ENCODE measurements at places on chromosomes 2 and 18.

- no peak for DNase-seq
Measured at GRCh38 chr2:113245276-113245711, 33.4 kb downstream of the PAX8 start.

DNA sequence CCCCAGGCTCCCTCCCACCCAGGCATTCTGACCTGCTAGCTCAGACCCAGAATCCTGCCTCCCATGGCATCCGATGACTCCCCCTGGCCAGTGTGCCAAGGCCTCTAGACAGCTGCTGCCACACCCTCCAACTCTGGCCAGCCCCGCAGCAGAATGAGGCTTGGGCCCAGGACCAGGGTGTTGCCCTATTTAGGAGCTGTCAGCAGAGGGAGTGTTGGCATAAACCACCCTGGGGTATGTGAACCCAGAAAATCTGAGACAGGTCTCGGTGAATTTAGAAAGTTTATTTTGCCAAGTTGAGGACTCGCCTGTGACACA, 134.3 kb downstream of the KLHL29 start:
- no peak for DNase-seq

DNA sequence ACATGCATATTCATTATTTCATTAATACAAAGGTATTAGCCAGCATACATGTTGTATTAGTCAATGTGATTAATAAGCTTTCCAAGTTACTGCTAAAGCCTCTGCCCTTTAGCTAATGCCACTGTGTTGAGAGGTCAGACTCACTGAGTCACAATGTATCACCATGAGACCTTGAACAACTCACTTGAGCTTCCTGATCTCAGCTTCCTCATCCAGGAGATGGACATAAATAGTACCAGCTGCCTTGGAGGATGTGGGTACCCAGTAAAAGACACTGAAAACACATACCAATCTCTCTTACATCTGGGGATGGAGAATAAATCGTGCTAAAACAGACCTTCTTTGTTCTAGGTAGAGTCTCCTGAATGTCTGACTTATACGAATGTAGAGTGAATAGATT, 224.6 kb downstream of the EPHA4 start:
- DNase-seq: no peak

- DNase-seq: no peak
Measured at GRCh38 chr2:231926761-231927565, 767 bp upstream of the NPPC start.

DNA sequence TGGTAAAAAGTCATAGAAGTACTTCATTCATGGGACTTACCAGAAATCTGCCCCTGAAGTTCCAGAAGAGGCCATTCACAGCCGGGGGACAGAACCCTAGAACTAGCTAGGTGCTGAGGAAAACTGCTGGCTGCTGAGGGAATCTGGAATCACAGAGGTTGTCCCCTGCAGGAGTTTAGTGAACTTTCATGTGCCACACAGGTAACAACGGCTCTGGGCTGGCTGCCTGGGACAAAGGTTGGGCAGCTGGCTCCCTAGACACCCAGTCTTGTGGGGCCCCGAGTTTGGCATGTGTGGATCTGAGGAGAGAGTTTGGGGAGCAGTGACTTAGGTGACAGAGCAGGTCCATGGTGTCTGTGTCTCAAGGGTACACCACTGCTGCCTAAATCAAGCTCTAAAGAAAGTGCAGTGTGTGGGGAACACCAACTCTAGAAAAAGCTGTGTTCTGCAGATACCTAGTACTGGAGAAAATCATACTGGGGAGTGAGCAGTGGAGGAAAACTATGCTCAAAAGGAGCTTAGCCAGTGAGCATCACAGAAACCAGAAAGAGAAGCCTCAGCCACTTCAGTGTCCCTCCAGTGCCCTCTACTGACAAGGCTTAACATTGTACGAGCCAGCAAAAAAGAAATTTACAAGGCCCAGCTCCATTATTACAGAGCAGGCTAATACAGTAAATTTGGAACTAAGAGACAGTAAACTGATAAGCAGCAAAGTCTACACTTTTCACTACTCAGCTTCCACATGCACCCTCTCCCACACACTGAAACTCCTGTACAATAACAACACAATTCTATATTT, 15.2 kb downstream of the GALNT3 start:
- no peak for DNase-seq

DNA sequence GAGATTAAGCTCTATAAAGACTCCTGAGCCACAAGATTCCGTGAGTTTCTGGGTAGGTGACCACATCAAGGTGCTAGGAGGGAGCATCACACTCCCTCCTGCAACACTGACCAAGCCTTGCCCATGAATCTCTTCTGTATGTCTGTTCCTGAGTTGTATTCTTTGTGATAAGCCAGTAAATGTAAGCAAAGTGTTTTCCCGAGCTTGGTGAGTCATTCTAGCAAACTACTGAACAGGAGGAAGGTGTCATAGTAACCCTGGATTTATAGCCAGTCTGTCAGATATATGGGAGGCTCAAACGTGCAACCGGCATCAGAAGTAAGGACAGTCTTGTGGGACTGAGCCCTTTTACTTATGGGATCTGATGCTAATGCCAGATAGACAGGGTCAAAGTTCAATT, 346.1 kb upstream of the KYNU start:
- no peak for DNase-seq

- DNase-seq: no peak
Measured at GRCh38 chr2:217979151-217979811, 23.5 kb downstream of the TNS1 start.

DNA sequence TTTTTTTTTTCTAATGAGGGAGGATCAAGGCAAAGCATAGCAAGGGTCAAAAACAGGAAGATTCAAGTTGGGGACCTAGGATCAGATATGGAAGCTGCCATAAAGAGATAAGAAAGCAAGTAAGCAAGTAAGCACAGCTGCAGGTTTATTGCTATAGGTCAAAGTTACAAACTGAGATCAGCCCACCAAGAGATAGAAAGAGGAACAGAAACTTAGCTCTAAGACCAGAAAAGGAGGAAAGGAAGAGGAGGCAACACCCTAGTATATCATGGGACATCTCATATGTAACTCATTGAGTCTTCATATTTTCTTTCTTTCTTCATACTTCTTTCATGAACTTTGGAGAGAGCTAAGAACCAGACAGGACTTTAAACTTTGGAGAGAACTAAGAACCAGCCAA, 295.9 kb upstream of the CRIM1 start:
- DNase-seq: no peak

DNA sequence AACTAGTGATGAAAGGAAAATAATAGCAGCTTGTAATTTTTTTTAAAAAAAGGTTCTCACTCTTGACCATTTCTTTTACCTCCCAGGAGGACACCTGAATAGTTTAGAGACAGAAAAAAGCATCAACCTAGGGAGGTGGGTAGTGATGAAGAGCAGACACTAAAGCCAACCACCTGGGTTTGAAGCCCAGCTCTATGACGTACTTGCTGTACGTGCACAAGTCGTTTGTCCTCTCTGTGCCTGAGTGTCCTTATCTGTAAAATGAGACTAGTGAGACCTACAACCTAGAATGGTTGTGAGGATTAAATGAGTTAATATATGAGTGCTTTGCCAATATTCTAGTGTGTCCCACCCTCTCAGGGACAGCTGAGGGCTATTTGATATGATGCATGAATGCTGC, 5.8 kb downstream of the SLC1A4 start:
- DNase-seq: no peak
